Keratinocyte (primary cell): ENCODE measurements at places on chromosomes 11 and 22. TPM values are rescaled to one million over a fixed set of nuclear protein-coding genes. Genes with fewer than 3 reads are reported as not detected.

The TSKU gene
- 22.8 to 36.1 TPM (median 35.8 TPM) in 3 replicates for polyA plus RNA-seq

The XKR3 gene
- not detected in 3 replicates for polyA plus RNA-seq

The TIMP3 gene
- polyA plus RNA-seq, result 26.2 to 48.0 TPM (median 34.3 TPM) in 3 replicates

The PKDREJ gene
- polyA plus RNA-seq, result 0.01 TPM in 3 replicates

The KCTD14 gene
- polyA plus RNA-seq, result 0.81 to 3.4 TPM (median 2.1 TPM) in 3 replicates

The TCIRG1 gene
- 12.7 to 31.6 TPM (median 17.8 TPM) in 3 replicates for polyA plus RNA-seq

The PSMA1 gene
- polyA plus RNA-seq, result 159 to 293 TPM (median 175 TPM) in 3 replicates

The APLP2 gene
- 376 to 561 TPM (median 531 TPM) in 3 replicates for polyA plus RNA-seq

The C11orf87 gene
- polyA plus RNA-seq, result 0.08 to 0.24 TPM (median 0.22 TPM) in 3 replicates

The MRPL11 gene
- polyA plus RNA-seq, result 31.1 to 51.7 TPM (median 43.9 TPM) in 3 replicates

The ELF5 gene
- polyA plus RNA-seq, result not detected in 3 replicates

The C11orf86 gene
- polyA plus RNA-seq, result not detected in 3 replicates

GRCh38 chr11:113393501-113393985, 6.0 kb downstream of the ANKK1 start:
- H3K4me1 ChIP-seq, result no peaks in the 10 kb centered on the region
- no peak overlapping the region for H3K27ac ChIP-seq
- no peak for DNase-seq
- no peak overlapping the region for H3K4me3 ChIP-seq
- H3K27me3 ChIP-seq, result no peaks in the 10 kb centered on the region
- H3K36me3 ChIP-seq, result no peaks in the 10 kb centered on the region

- no peaks in the 10 kb centered on the region for H3K27me3 ChIP-seq
- DNase-seq, result no peak
- peaks cover 11% of the 10 kb centered on the region for H3K4me1 ChIP-seq
- H3K4me3 ChIP-seq, result no peak overlapping the region
- no peak overlapping the region for H3K27ac ChIP-seq
Observed at GRCh38 chr11:118430956-118431355, 5.3 kb upstream of the KMT2A start.

DNA sequence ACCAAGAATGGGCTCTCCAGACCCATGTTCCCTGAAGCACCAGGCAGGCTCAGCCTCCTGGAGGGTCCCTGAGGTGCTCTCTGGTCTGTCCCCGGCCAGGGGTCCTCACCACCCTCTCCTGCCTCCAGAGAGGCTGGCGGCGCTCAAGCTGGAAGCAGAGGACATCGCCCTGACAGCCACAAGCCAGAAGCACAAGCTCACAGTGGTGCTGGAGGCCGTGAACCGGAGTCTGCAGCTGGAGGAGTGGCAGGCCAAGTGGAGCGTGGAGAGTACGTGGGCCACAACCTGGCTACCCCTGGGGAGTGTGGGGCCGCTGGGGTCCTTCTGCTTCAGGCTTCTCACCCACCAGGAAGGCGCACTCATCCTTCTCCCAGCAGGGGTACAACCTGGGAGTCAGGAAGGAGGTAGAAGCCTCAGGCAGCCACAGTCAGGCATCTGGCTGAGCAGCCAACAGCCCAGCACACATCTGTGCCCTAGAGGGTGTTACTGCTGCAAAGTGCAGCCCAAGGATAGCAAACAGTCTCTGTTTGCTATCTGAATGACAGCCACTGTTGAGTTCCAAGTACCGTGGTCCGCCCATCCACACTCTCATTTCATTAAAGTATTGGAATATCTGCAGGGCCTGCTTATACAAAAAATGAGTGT, 8.4 kb downstream of the PARVG start:
- H3K4me3 ChIP-seq, result no peak overlapping the region
- no peaks in the 10 kb centered on the region for H3K36me3 ChIP-seq
- H3K27ac ChIP-seq, result no peak overlapping the region
- peaks cover 13% of the 10 kb centered on the region for H3K27me3 ChIP-seq
- H3K4me1 ChIP-seq, result no peaks in the 10 kb centered on the region

- no peak overlapping the region for H3K27ac ChIP-seq
- H3K4me3 ChIP-seq, result no peak overlapping the region
- DNase-seq, result no peak
- no peaks in the 10 kb centered on the region for H3K36me3 ChIP-seq
Observed at GRCh38 chr11:112516261-112516660, 255.6 kb upstream of the PLET1 start.

DNA sequence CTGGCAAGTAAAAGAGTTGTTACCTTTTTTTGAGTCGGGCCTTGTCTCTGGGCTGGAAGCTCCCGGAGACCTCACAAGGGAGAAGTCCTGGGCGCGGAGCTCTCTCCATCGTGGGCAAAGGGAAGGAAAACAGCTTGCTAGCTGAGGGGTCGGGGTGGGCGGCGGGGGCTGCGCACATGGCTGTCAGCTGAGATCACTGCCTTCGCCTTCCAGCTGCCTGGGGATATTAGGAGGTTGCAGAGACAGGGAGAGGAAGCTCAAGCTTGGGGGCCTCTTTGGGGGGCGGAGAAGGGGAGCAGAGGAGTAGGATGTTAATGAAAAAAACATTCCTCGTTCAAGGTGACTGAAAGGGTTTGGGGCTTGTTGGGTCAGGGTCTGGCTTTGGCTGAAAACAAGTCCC, 49.2 kb upstream of the ALX4 start:
- no peak for DNase-seq
- no peak overlapping the region for H3K4me3 ChIP-seq
- no peaks in the 10 kb centered on the region for H3K36me3 ChIP-seq

DNA sequence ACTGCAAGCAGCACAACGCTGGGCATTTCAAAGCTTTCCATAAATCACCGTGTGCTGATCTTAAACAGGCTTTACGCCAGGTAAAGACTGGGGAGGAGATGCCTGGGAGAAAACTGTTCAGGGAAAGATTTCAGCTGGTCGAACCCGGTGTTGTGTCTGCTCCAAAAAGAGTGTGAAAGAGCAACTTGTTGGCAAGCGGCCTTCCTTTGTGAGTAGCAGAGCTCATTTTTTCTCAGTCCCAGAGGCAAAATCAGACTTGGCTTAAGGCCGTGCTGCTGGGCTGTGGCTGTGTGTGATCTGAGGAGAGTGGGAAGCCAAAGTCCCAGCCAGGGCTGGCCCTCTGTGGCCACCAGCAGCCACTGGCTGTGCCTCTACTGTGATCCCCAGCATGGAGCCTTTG, 75.7 kb upstream of the E2F8 start:
- no peak overlapping the region for H3K27ac ChIP-seq
- peaks cover 6% of the 10 kb centered on the region for H3K27me3 ChIP-seq
- no peaks in the 10 kb centered on the region for H3K4me1 ChIP-seq

DNA sequence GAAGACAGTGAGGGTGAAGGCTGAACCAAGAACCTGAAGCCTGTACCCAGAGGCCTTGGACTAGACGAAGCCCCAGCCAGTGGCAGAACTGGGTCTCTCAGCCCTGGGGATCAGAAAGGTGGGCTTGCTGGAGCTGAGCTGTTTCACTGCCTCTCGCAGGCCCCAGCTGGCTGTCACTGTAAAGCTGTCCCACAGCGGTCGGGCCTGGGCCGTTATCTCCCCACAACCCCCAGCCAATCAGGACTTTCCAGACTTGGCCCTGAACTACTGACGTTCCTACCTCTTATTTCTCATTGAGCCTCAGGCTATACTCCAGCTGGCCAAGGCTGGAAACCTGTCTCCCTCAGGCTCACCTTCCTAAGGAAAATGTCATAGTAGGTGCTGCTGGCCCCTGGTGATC, 4.1 kb downstream of the PPP1CA start:
- no peak overlapping the region for H3K27ac ChIP-seq
- peaks cover 23% of the 10 kb centered on the region for H3K36me3 ChIP-seq
- DNase-seq, result no peak
- no peak overlapping the region for H3K4me3 ChIP-seq
- H3K4me1 ChIP-seq, result peaks cover 15% of the 10 kb centered on the region

DNA sequence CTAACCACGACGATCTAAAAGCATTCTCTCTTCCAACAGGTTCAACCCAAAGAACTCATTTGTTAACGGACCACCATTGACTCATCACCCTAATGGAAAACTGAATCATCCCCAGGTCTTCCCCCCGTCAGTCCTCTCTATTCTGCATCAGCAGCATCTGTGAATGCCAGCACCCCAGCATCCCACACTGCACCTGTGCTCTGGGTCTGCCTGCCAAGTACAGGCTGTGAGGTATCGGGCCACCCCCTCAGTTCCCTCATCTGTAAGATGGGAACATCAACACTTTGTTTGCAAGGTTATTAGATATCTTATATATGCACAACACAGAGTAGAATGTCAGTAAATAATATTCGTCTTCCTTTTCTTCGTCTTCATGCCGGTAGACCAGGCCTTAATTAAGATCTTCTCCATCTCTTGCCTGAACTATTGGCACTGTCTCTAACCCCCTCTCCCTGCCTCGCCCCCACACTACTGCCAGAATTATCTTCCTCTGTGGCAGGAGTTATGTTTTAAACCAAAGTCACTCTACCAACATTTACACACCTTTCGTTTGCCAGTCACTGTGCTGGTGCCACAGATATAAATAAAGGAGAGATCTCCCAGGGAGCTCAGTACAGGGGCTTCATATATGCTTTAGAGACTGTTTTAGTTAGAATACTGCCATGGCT, 7.8 kb upstream of the TMPRSS4 start:
- no peaks in the 10 kb centered on the region for H3K27me3 ChIP-seq
- peaks cover 2% of the 10 kb centered on the region for H3K4me1 ChIP-seq
- no peak overlapping the region for H3K4me3 ChIP-seq
- no peak overlapping the region for H3K27ac ChIP-seq
- DNase-seq, result no peak
- no peaks in the 10 kb centered on the region for H3K36me3 ChIP-seq

GRCh38 chr22:26751217-26751616, 93.8 kb downstream of the MIAT start:
- no peaks in the 10 kb centered on the region for H3K27me3 ChIP-seq
- no peaks in the 10 kb centered on the region for H3K36me3 ChIP-seq
- H3K4me1 ChIP-seq, result no peaks in the 10 kb centered on the region
- no peak overlapping the region for H3K4me3 ChIP-seq

- no peak for DNase-seq
- H3K4me1 ChIP-seq, result no peaks in the 10 kb centered on the region
- H3K4me3 ChIP-seq, result no peak overlapping the region
- H3K36me3 ChIP-seq, result no peaks in the 10 kb centered on the region
- no peaks in the 10 kb centered on the region for H3K27me3 ChIP-seq
Observed at GRCh38 chr11:121206810-121207209, 85.8 kb upstream of the SC5D start.

GRCh38 chr11:96149743-96150555, 193.0 kb downstream of the MAML2 start:
- DNase-seq, result no peak
- peak overlapping the region; percentile 13 for H3K27ac ChIP-seq
- H3K4me3 ChIP-seq, result no peak overlapping the region
- no peaks in the 10 kb centered on the region for H3K36me3 ChIP-seq
- H3K27me3 ChIP-seq, result no peaks in the 10 kb centered on the region
- peaks cover 44% of the 10 kb centered on the region for H3K4me1 ChIP-seq

GRCh38 chr22:23183061-23183698, 2.9 kb downstream of the BCR start:
- peak overlapping the region; percentile 57 for H3K4me3 ChIP-seq
- DNase-seq, result no peak
- H3K27ac ChIP-seq, result peak overlapping the region; percentile 33
- H3K4me1 ChIP-seq, result peaks cover 38% of the 10 kb centered on the region

- no peaks in the 10 kb centered on the region for H3K27me3 ChIP-seq
- no peaks in the 10 kb centered on the region for H3K36me3 ChIP-seq
- no peak for DNase-seq
- H3K4me3 ChIP-seq, result no peak overlapping the region
- H3K4me1 ChIP-seq, result no peaks in the 10 kb centered on the region
Observed at GRCh38 chr11:104198576-104198975, 34.6 kb upstream of the PDGFD start.

- H3K4me3 ChIP-seq, result no peak overlapping the region
- no peak for DNase-seq
- no peaks in the 10 kb centered on the region for H3K36me3 ChIP-seq
- H3K27me3 ChIP-seq, result peaks cover 22% of the 10 kb centered on the region
- no peaks in the 10 kb centered on the region for H3K4me1 ChIP-seq
Observed at GRCh38 chr22:39620924-39621690, 50.6 kb downstream of the CACNA1I start.

DNA sequence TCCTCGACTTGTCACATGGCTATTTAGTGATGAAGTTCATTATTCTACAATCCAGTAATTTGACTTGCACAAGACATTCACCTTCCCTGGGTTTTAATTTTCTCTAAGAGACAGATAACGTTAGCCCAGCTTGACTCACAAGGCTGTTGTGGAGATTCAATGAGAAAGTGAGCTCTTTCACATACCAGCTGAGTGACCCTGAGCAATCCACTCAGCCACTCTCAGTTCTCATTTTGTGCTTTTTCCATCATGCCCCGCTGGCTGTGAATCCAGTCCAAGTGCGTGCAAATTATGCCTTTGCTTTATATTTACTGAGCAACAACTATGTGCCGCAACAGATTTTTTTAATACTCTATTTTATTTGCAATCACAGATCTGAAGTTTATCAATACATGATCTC, 176.5 kb downstream of the LARGE1 start:
- H3K27me3 ChIP-seq, result no peaks in the 10 kb centered on the region
- H3K36me3 ChIP-seq, result no peaks in the 10 kb centered on the region
- H3K4me1 ChIP-seq, result no peaks in the 10 kb centered on the region
- H3K4me3 ChIP-seq, result no peak overlapping the region
- H3K27ac ChIP-seq, result no peak overlapping the region

GRCh38 chr22:19759427-19760057, 1.0 kb upstream of the TBX1 start:
- H3K4me3 ChIP-seq, result no peak overlapping the region
- H3K36me3 ChIP-seq, result no peaks in the 10 kb centered on the region
- no peak overlapping the region for H3K27ac ChIP-seq
- peaks cover 6% of the 10 kb centered on the region for H3K4me1 ChIP-seq

DNA sequence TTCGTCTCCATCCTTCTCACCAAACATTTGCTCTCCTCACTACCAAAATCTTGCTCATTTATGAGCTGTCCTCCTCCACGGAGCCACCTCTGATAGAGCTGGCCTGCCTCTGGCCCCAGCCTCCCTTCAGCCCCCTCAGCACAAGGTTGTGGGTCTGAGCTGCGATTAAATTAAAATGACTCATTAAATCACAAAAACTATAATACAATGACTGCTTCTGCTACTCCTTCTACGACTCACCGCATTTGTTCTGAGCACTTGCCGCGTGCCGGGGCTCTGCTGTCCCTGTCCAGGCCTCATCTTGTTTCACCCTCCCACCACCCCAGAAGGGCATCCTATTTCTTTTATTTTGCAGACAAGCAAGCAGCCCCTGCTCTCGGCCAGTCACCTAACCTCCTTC, 49.2 kb upstream of the TIMP3 start:
- no peak for DNase-seq
- H3K27me3 ChIP-seq, result no peaks in the 10 kb centered on the region
- H3K27ac ChIP-seq, result no peak overlapping the region
- H3K36me3 ChIP-seq, result no peaks in the 10 kb centered on the region
- no peak overlapping the region for H3K4me3 ChIP-seq

- DNase-seq, result no peak
- peak overlapping the region; percentile 26 for H3K4me3 ChIP-seq
- no peak overlapping the region for H3K27ac ChIP-seq
- peaks cover 13% of the 10 kb centered on the region for H3K27me3 ChIP-seq
Observed at GRCh38 chr11:46381819-46382645, 563 bp downstream of the MDK start.

GRCh38 chr22:36510384-36510783, 3.5 kb upstream of the FOXRED2 start:
- DNase-seq, result no peak
- no peak overlapping the region for H3K27ac ChIP-seq
- no peak overlapping the region for H3K4me3 ChIP-seq
- H3K4me1 ChIP-seq, result no peaks in the 10 kb centered on the region
